ENCODE measurements at places on chromosomes 2 and 18.

DNA sequence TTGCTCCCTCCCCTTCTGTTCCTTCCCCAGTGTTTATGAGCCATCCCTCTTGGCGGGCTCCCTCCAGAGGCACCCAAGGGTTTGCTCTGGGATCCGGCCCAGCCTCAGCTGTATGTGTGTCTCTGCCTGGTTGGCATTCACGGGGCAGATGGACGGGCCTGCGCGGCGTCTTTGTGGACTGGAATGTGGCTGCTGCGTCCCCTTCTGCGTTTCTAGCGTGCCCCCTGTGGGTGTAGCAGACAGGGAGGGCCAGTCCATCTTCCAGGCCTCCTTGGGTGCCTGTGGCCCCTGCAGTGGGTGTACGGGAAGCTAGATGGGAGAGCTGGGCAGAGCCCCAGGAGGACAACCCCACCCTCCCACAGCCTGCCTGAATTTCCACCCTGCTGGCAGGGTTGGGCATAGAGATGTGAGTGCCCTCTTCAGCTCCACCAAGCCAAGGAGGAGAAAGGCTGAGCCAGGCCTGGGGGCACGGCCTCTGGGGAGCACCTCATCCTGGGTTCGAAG is 15.7 kb downstream of the GPC1 start:
- DNase-seq: no peak

GRCh38 chr2:220165401-220165800 is 538.0 kb downstream of the SLC4A3 start:
- DNase-seq: no peak

GRCh38 chr2:23653326-23653725 is 268.3 kb downstream of the KLHL29 start:
- DNase-seq: no peak

GRCh38 chr2:164371916-164372315 is 249.4 kb downstream of the GRB14 start:
- no peak for DNase-seq

DNA sequence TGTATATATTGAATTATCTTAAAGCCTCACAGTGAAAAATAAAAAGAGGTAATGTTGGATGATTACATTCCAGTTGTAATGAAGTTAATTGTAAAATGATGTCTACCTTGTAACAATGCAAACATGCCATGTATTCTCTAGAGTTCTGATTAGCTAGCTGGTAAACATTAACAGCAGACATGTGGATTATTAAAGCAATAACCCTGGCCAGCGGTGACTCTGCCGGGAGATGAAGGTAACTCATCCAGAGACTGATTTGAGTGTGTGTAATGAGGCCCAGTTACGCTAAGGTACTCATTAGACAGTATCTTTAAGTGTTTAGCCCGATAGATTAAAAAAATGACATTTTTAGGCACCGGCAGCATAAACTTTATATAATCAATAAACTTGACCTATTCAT is 79.6 kb upstream of the REV1 start:
- no peak for DNase-seq

GRCh38 chr2:181738074-181738473 is 57.8 kb upstream of the NEUROD1 start:
- DNase-seq: no peak

GRCh38 chr18:28115149-28115550 is 61.8 kb downstream of the CDH2 start:
- DNase-seq: no peak
